GM12864 (cell line): ENCODE measurements at places on chromosomes 13 and 19.

GRCh38 chr13:34805347-34805746, 136.7 kb upstream of the NBEA start:
- no peak for DNase-seq

- no peak for DNase-seq
These were observed 147.8 kb downstream of the SUCLA2 start for GRCh38 chr13:47853236-47853635.

- no peak for DNase-seq
These were observed 3.8 kb upstream of the ZNF414 start for GRCh38 chr19:8517551-8518442.

DNA sequence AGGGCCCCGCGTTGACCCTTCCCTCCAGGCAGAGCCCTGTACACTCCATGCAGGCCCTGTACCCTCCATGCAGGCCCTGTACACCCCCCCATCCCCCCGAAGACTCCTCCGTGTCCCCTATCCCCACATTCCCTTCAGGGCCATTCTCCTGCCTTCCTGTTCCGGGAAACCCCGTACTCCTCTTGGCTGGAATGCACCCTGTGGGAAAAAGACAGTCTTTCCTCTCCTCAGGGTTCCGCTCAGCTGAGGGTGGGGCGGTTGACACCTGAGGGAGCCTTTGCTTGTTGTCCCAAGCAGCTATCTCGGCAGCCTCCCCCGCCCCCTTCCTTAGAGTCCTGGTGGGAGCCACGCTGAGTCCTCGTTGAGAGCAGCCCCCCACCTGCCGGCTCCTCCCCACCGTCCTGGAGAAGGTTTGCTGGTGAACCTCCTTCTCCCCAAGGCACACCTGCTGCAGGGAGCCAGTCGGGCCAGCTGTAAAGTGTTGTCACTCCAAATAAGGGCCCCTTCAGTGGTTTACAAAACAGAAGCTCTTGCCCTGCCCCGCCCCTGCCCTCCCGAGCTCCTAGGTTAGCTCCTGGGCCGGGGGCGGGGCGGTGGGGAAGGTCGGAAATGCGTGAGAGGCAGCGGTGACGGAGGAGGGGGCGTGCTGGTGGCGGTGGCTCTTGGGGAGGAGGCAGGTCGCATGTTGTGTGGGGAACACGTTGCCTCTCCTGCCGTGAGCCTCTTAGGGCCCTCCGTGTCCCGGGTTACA, 1.5 kb downstream of the GNA11 start:
- DNase-seq: no peak

DNA sequence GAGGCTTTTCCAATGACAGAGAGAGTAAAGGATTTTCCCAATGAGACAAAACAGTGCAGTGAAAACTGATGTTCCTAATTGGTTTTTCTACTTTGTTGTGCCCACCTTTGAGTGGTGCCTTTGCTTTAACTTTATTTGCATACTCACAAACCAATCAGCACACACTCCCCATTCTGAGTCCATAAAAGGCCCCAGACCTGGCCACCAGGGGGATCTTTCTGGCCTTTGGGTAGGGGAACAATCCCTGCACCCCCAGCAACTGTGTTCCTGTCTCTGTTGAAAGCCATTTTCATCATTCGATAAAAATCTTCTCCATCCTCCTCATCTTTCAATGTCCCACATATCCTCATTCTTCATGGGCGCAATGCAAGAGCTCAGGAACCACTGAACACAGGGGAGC, 252.8 kb downstream of the B3GLCT start:
- DNase-seq: no peak

DNA sequence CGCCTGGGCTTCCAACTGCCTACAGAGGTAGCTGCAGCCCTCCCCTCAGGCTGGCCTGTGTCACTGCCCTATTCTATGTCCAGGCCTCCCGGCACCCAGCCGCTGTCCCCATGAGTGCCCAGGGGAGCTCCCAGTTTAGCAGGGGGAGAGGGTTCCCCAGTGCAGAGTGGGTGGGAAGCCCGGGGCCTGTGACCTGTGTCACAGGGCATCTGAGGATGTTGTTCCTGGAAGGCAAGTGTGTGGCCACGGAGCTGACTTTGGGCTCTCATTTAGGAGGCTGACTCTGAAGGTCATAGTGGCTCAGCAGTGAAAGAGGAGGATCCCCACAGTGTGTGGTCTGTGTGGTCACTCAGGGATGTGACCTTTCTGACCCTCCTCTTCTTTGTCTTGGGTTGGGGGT, 25.1 kb downstream of the PPP1R37 start:
- no peak for DNase-seq
